ENCODE measurements at places on chromosomes 6 and 20.
A peak's percentile ranks its signal among the peaks of the same experiment; 100 is the strongest.

GRCh38 chr6:163564534-163564933 is 150.0 kb downstream of the QKI start:
- no peak for DNase-seq

DNA sequence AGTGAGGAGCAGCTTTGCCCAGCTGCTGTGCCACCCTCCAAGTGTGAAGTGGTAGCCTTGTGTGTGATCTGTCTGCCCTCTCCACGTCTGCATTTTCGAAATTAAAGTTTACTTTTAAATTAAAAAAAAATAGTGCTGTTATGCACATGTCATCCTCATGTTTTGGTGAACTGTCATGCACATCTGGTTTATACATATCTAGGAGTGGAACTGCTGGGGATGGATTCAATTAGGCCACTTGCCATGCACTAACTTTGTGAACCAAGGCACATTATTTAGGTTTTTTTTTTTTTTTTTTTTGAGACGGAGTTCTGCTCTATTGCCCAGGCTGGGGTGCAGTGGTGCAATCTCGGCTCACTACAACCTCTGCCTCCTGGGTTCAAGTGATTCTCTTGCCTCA is 3.6 kb downstream of the GTSF1L start:
- no peak for DNase-seq

GRCh38 chr6:158780988-158781691 is 38.0 kb downstream of the EZR start:
- DNase-seq, result no peak

- DNase-seq, result peak; percentile 14
Measured at GRCh38 chr6:28399350-28400121, at the start of gene ZSCAN12. Gene ZSCAN12 (minus strand): TSS chr6:28399747. CDS start chr6:28398405, 1,342 bp downstream.

DNA sequence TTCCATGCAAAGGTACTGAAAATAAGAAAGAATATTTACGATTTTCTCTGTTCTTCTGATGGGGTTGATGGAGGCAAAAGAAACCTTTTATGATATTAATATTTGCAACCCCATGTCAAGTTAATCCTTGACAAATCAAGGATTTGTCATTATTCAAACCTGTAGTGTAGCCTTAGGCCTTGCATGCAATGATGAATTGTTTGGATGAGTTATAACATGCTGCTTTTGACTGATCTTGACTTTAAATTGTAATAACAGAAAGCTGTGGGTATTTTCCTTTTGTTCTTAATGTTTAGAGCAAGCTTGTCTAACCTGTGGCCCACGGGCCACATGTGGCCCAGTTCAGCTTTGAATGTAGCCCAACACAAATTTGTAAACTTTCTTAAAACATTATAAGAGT is 13.0 kb upstream of the BAG2 start:
- no peak for DNase-seq

- DNase-seq, result no peak
Measured at GRCh38 chr6:40325791-40326190, 261.4 kb downstream of the LRFN2 start.

DNA sequence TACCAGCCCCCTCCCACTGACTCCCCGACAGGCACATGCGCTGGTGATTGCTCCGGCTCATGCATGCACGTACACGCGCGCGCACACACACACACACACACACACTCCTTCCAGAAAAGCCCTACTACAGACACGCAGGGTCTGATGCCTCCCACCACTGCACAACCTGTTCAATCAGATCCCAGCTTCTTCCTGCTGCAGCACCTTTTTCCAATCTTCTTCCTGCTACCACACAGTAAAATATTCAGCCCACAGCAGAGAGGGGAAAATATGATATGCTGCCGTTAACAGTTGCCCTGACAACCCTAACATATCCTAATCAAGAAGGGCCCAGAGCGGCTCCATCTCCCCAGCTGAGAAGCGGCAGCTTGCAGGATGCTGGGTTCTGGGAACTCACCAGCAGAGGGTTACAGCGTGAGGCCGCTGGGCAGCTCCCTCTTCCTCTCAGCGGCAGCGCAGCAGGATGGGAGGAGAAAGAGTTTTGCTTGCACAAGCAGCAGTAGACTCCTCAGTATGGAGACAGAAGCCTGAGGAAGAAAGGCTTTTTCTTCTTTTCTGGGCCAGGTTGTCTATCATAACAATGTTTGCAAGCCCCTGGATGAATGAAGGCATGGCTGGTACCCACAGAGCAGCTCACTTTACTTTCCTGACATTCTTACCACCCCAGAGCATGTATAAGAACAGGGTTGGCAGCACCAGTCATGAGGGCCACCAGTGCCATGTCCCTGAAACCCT is 23.9 kb downstream of the MAP7 start:
- no peak for DNase-seq

DNA sequence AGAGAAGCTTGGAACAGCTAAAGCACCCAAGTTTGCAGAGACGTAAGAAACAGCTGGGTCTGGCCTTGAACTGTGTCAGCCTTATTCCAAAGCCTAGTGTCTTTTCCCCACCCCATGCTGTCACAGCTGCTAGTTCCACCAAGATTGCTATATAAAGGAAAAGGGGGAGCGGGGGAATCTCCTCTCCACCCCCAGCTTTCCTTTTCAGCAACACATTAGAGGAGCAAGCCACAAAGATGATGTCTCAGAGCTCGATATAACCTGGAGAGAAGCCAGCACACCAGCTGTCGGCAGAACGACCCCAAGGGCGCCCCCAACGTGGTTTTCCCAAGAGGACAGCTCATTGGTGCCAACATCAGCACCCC is 36.5 kb downstream of the ATP9A start:
- DNase-seq, result no peak

- DNase-seq, result no peak
Measured at GRCh38 chr6:19857703-19858102, 20.5 kb downstream of the ID4 start.

DNA sequence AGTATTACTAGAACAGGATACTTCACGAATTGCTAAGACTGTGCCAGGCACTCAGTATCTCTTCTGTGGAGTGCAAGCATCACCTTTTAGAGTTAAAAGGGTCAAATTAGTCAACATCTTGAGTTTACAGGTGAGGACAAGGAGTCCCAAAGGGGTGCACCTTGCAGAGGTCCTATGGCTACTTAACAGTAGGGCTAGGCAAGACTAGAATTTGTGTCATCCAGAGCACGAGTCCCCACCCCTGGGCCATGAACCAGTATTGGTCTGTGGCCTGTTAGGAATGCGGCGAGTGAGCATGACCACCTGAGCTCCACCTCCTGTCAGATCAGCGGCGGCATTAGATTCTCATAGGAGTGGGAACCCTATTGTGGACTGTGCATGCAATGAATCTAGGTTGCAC is 10.5 kb upstream of the DSTN start:
- DNase-seq, result peak; percentile 91

DNA sequence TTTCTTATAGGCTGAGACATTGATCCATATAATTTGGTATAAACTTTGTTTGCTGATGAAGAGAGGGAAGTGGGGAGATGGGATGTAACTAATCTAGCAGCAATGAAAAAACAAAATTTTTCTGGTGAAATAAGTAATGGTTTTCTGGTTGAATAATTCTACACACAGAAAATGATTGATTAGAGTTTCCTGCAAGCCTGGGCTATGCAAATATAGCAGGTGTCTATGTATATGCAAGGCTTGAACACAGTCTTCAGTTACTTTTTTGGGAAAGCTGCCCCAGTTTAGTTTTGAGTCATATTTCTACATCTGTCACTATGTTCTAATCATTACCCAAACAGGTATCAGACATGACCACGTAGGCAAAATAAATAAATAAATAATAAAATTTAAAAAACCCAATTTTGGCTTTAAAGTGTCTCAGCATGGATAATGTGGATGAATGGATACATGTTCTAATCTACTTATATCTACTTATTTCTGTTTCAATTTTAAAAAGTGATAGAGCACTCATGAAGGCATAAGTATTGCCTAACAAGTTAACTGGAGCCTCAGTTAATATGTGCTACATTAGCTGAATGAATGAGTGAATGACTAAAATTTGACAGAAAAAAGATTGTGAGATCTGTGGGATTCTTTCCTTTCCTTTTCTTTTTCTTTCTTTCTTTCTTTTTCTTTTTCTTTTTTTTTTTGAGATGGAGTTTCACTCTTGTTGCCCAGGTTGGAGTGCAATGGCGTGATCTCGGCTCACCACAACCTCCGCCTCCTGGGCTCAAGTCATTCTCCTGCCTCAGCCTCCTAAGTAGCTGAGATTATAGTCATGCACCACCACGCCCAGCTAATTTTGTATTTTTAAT is 37.2 kb upstream of the TFB1M start:
- DNase-seq, result no peak

DNA sequence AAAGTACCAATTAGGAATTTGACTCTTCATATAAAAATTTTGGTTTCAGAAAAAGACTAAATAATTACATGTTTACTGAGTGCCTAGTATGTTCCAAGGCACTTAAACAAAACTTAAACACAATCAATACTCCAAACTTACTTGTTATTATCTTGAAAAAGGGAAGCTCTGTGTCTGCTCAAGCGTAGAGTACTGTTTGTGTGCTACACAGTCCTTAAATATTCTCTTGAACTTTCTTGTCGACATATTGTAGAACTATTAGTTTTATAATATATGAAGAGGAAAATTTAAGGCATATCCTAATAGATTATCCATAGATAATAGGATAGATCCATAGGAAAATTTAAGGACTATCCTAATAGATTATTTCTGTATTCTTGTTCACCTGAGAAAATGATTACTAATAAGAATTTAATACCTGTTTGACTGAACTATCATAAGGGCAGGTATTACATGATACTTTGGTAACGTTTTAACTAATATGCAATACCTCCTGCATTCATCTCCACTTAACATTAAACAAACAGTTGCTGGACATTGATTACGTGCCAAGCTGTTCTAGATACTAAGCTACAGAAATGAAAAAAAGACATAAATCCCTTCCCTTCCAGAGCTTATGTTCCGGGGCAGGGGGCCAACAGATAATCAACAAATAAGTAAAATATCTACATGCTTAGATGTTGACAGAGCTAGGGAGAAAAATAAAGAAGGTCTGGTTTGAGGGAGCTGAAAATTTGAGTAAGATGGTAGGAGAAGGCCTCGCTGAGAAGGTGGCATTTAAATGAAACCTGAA is 115.2 kb upstream of the BCLAF1 start:
- DNase-seq, result no peak

- DNase-seq, result no peak
Measured at GRCh38 chr6:32980488-32981038, 12.2 kb downstream of the BRD2 start.
